ENCODE measurements at places on chromosomes 13 and 19.

- DNase-seq = peak; percentile 29
Observed at GRCh38 chr19:34259367-34260095, 5.2 kb downstream of the GARRE1 start.

- peak; percentile 38 for DNase-seq
Observed at GRCh38 chr19:16185768-16186123, 536 bp downstream of the FAM32A start.

DNA sequence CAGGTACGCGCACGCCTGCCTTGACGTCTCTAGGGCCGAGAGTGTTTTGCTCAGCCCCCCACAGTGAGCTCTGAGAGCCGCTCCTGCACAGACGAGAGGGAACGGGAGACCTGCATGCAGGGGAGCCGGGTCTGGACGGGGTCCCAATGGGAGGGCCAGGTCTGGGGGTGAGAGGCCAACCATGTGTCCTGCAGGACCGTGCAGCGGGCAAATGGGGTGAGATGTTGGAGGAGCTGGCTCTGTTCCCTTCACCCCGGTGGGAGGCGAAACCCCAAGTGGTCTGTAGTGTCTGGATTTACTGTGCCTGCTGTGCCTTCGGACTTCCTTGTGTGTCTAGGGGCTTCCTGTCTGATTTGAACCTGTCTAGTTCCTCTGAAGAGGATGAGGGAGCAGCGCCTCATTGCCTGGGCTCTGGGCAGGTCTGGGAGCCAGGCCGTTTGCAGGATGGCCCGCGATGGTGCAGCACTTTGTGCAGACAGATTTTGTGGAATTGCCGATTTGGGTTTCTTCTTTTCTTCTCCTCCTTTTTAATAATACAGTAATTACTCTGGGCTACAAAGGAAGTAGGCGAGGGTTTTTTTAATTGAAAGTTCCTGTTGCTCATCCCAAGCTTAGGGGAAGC is 2.1 kb downstream of the CSNK1G2 start:
- DNase-seq = no peak

- no peak for DNase-seq
Observed at GRCh38 chr19:17347877-17348276, 10.5 kb downstream of the GTPBP3 start.

DNA sequence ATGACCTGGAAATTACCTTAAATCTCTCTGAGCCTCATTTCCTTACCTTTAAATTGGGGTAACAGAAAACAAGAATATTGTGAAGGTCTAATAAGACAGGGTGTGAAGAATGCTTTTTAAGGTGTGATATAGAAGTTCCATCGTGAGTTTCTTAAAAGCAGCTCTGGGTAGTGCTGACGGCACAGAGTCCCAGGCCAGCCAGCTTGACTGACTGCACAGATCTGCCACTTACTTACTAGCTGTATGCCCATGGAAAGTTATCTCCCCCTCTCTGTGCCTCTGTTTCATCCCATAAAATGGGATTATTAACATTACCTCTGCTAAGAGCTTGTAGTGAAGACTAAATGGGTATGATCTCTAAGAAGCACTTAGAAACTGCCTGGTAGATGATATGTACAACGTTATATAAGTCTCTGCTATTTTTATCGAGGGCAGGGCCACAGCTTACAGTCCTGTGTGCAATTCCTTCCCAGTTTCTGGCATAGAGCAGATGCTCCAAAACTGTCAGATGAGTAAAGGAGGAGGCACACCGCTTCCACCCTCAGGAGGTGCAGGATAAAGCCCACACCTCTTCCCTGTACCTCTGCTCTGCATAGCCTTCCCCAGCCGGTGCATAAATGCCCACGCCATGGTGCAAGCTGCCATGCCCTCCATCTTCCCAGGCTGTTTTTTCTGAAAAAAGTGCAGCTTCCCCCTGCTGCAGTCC is 99.6 kb downstream of the MBNL2 start:
- no peak for DNase-seq

DNA sequence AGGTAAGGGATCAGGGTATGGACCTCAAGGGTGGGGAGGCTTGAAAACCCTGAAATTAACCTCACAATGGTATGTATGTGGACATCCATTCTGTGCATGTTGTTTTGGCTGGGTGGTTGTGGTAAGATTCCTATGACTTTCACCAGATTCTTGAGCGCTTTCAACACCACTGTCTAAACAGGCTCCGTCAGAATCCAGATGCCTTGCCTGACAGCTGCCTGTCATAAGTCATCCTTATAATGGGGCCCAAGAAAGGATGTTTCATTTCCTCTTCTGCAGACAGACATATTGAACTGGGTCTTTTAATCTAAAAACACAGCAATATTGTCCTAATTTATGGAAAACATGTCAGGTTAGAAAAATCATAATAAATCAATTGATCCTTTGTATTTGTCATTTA is 41.3 kb downstream of the ALOX5AP start:
- DNase-seq = peak; percentile 50

DNA sequence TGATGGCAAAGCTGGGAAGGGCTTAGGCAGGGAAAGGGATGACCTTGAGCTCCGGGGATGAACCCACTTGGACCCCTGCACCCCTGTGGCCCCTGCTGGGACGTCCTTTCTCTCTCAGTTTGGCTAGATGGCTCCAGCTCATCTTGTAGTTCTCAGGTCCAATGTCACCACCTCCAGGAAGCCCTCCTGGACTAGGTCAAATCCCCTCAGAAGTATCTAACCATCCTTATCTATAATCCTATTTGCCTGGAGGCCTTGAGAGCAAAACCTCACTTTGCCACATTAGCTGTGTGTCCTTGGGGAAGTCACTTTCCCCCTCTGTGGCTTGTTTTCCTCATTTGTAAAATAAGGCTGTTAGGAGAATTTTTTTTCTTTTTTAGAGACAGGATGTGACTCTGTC is 42.7 kb upstream of the NFIC start:
- no peak for DNase-seq

DNA sequence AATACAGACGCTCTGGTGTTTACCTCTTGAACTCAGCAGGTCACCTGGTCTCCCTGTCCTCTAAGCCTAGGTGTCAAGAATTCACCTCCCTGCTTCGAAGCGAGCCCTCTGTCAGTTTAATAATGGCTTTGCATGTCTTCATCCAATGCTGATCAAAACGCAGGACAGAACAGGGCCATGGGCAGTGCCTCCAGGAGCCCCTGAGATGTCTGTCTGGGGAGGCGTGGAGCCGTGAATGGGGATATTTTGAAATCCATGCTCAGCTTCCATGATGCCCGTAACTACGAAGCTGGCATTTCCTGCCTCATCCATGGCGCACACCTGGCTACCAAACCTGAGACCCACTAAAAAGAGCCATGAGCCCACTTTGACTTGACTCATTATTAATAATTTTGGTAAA is 113.7 kb downstream of the RAB20 start:
- DNase-seq = no peak

GRCh38 chr19:11465600-11465999 is 15.2 kb downstream of the ELAVL3 start:
- DNase-seq = no peak

DNA sequence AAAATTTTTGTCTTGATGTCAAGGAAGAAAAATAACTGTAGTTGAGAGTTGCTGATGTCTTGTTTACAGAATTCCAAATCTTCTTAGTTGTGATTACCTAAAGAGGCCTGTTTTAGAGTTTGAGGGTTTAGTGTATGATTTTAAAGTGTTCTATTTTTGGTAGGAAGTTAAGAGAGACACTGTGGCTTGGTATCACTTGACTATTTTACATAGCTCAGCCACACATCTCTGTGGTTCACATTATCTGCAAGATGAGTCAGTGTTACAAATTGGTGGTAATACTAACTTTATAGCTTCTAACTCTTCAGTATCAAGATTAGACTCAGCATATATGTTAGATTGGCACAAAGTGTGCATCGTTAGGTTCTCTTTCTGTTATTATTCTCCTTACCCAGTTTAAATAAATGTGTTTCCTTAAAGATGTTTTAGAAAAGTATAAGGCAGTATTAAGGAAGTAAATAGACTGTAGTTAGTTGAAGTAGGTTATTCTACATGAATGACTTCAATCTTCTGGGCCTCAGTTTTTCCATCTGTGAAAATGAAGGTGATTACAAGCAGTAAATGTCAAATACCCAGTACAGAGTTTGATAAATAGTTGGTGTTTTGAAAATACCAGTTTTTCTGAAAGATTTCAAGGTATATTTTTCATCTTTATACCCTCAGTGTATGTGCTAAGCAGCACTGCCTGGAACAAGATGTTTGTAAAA is 33.4 kb downstream of the COG6 start:
- peak; percentile 28 for DNase-seq

- DNase-seq = no peak
Observed at GRCh38 chr13:49938314-49938713, 2.2 kb upstream of the SPRYD7 start.

- DNase-seq = no peak
Observed at GRCh38 chr19:18898607-18899408, 2.9 kb upstream of the CERS1 start.

GRCh38 chr13:38617936-38618335 is 68.9 kb upstream of the FREM2 start:
- no peak for DNase-seq

GRCh38 chr19:2332341-2333026 is 4.0 kb downstream of the SPPL2B start:
- no peak for DNase-seq

- no peak for DNase-seq
Observed at GRCh38 chr19:4268816-4269430, 10.1 kb upstream of the SHD start.

DNA sequence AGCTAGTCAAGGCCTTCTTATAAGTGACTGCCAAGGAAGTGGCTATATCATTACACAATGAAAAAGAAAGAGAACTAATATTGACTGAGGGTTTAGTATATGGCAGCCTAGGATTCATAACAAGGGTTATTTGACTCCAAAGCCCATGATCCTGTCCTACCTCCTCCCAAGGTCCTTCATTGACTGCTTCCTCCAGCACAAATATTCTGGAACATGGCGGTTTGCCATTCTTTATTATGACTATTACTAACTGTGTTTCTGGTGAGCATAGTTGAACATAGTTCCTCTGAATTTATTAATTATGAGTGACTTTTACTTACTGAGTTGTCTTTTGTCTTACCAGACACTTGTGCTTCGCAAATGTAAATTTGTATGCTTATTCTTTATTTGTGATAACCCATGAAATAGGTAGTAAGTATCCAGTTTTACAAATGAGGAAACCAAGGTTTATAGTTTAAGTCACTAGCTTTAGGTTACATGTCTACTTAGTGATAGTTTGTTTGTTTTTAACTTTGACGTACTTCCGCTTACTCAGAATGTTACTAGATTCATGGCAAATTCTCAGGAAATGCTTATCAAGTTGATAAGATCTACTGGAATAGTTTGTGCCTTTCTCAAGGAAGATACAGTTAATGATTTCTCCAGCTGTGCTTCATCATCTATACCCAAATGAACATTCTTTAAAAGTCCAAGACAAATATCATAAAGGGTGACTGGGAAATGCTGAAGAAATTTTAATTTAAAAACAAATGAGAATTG is 15.5 kb upstream of the DCLK1 start:
- DNase-seq = no peak

GRCh38 chr13:31192306-31192705 is 7.5 kb upstream of the B3GLCT start:
- no peak for DNase-seq

DNA sequence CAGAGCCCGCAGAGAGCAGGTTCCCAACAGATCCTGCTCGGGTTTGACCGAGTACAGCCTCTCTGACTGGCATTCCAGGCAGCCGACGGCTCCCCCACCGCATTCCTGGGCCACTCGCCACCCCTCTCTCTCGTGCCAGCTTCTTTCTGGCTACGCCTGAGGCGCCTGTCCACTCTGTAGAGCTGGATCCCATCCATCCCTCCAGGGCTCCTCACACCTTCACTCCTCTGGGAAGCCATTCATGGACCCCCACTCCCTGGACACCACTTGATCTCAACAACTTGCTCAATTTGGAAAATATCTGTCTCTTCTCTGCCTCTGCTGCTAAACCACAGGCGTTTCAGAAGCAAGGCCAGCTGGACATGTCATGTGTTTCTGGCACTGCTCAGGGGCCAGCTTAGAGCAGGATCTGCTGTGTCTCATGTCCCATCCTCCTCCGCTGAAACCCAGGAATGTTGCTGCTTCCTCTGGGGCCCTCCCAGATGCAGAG is 30.6 kb upstream of the ATP1A3 start:
- peak; percentile 35 for DNase-seq

DNA sequence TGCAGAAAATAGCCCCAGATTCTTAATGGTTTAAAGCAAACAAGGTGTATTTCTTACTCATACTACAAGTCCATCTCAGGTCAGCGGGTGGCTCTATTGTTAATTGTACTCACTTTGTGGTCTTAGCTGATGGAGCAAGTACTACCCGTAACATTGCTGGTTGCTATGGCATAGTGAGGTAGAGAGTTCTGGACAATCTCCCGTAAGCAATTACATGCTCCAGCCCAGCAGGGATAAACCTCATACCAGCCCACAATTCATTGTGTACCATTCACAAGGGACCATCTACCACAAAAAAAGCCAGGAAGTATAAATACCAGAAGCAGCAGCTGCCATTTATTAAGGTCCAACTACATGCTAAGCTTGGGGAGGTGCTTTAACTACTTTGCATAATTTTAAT is 167.1 kb downstream of the PCDH9 start:
- DNase-seq = no peak

- no peak for DNase-seq
Observed at GRCh38 chr13:40388617-40389016, 277.8 kb downstream of the FOXO1 start.

DNA sequence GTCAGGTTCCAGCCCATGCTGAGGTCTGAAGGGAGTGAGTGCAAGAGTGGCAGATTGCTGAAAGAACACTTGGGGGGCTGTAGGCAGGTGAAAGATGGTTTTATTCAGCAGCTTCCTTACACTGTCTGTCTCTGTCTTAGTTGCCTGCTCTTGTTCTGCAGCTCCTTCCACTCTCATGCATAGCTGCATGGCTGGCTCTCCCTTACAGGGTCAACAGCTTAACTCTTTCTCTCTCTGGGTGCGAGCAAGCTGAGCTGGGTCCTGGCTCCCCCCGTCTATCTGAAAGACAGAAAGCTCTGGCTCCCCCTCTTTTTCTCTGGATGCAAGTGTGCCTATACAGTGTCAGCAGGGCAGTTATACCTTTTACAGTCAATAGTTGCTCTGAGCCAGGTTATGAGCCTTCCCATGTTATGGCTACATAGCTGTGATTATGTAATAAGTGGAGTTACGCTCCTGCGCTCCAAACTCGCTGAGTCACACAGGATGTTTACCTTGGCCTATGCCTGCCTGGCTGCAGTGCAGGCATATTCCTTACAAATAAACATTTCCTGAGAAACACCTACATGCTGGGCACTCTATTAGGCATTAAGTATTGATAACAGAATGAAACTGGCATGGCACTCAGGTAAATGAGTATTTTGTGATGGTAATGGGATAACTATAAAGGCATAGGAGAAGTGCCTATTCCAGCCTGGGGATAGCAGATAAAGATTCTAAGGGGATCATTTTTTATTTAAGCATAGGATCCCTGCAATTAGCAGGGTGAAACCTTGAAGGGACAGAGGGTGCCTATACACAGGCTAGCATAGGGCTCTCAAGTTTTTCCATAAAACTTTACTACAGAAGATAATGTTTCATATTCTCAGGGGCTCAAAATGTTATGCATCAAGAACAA is 826.9 kb upstream of the PCDH9 start:
- DNase-seq = no peak

DNA sequence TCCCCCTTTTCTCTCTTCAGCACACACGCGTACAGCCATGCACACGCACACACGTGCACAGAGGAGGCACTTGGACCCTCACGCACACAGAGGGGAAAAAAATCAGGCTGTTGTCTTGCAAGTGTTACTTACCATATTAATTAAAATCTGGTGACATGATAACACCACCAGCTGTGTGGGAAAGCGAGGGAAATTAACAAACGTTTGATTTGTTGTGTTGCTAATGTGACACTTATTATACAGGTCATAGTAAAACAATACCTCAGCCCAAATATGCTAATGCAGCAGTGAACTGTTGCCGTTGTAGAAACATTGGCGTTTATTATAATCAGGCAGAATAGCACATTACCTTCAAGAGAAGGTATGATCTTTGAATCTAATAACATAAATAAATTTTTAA is 211.7 kb downstream of the TEX29 start:
- no peak for DNase-seq
